NCI-H1436 (cell line): ENCODE measurements at places on chromosomes 6 and 20.

GRCh38 chr20:33622705-33623365 lies 39.3 kb upstream of the C20orf144 start:
- DNase-seq, result no peak

DNA sequence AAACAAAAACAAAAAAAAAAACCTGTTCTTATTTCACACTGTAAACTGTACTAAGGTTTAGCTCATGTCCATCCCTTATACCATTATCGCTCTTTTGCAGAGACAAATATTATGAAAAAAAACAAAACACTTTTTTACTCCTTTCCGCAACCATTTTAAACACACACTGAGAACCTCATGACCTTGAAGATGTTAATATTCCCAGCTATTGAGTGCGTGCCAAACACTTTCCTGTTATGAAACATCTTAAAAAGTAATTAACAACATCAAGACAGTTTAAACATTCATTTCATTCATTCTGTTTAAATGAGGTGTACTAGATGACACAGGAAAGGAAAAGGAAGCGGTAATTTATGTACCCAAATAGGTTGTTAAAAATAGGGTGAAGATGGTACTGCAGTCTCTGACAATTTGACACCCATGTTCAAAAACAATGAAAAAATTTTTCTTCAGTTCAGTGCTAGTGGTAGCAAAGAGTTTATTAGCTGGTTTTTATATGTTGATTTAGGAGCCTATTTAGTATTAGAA lies 3.9 kb upstream of the ARHGAP18 start:
- no peak for DNase-seq

DNA sequence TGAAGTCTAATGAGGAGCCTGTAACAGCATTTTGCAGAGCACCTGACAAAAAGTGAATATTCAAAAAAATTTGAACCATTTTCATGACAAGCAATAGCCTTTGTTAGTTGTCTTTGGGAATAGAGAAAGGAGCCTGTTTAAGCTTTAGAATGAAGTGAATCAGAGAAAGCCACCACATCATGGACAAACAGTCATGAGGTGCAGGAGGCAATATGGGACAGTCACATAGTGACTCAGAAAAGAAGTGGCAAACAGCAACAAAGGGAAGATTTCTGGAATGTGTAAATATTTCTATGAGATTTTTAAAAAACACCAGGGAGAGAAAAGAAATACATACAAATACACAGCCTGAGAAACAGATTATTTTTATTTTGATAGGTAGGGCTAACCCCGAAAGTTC lies 6.6 kb downstream of the KLHL31 start:
- DNase-seq, result no peak

GRCh38 chr20:18683839-18684238 lies 96.0 kb downstream of the DTD1 start:
- no peak for DNase-seq

DNA sequence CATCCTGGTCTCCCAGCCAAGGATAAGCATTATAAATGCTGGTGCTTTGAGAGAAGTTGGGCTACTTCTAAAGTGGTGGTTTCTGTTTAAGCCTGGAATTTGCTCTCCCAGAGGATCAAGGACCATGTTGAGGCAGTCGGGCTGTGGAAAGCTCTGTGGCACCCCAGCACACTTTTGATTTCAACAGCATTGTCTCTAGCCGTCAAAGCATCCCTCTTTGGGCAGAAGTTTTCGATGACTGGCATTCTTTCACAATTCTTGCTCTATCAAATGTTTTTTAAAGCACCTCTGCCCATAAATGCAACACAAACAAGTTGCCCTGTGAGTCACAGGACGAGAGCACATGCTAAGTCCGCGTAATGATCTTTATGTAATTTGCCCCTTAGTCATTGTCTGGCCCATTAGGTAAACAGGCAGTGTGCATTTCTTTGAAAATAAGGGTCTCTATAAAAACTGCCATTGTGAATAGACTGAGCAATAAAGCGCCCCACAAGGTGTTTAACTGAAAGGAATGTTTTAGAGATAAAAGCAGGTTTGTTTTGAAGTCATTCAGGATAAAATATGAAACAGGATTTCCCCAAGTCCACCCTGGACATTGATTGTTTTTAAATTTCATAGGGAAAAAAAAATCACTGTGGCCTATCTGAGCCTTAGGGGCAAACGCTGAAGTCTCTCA lies 44.7 kb upstream of the FOXQ1 start:
- DNase-seq, result no peak

- DNase-seq, result no peak
Measured at GRCh38 chr20:63293456-63293855, 470 bp downstream of the COL20A1 start.

- no peak for DNase-seq
Measured at GRCh38 chr6:47437592-47437991, 40.0 kb upstream of the CD2AP start.

GRCh38 chr20:40686893-40687292 lies 2.1 kb downstream of the MAFB start:
- DNase-seq, result no peak

- DNase-seq, result no peak
Measured at GRCh38 chr6:168530653-168531071, 89.7 kb downstream of the SMOC2 start.

DNA sequence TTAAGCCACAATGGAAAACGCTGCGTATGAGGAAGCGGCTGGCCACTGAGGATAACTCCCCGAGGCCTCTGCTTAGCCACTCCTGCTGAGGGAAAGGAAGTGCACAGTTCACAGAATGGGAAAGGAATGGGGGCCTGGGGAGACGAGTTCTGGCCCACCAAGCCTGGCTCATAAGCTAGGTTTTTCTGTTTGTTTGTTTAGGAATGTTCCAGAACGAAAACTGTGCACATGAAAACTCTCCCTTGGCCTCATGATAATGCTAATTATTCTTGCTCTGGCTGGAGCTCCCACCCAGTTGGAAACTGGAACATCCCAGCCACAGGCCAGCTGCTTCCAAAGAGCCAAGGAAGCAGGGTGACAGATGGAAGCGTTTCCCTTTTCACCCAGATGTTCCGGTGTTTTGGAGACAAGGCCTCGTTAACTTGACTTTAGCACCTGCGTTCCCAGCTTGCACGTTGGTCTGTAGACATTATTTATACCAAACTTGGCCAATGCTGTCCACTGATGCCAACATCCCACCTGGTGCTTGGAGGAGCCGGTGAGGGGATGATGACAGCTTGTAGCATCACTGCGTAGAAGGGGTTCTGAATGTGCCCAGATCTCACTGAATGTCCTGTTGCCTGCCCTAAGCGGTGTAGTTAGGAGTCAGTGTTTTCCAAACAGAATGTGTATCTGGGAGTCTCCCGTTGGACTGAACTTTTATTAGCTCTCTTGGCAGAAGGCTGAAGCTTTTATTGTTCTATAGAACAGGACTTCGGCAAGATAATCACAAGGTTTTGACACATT lies 34.5 kb downstream of the APCDD1L start:
- DNase-seq, result no peak

DNA sequence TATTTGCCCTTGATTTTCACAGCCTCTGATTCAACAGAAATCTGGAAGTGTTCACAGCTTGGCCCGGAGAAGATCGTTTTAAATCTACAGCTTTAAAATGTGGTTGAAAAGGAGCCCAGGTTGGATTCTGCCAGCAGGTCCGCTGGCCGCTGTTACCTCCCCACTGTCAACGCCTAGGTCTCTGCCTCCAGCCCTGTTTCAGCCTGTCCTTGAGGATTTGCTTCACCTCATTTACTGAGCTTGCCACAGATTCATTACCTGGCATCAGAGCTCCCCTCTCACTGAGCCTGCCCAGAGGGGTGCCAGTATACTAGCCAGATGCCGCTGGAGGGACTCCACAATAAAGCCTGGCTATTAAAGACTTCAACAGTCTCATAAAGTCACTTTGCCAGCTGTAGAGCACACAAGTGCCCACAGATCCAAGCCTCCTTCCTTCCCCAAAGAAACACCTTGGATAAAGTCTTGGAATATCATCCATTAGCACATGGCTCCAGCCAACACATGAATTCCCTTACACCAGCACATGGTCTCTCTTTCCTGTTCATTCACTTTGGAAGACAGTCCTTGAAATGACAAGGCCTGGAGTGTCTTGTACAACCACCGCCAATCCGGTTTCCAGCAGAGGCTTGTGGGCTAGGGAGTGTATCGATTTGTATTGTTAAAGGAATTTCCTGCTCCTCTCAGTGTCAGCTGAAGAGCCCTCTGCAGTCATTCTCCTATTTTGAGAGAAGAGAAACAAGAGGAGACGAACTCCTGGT lies 9.5 kb upstream of the NR2E1 start:
- no peak for DNase-seq

DNA sequence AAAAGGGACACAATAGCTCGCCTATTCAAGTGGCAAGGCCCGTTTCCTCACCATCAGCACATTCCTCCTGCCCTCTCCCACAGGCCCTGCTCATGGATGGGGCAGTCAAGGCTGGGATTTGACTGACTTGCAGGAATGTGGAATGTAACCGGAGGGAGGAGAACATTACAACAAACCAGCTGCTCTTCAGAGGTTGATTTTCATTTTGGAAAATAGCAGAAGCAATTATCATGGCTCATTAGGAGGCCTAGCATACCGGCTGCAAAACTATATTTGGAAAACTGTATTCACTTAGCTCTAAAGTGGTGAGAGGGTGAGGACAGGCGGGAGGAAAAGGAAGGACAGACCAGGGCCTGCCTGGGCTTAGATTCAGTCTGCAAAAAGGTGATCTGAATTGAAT lies 283.7 kb downstream of the CD83 start:
- DNase-seq, result no peak

GRCh38 chr6:14288910-14289309 lies 171.3 kb downstream of the CD83 start:
- DNase-seq, result no peak

GRCh38 chr20:19915111-19915798 lies 101.9 kb upstream of the NAA20 start:
- DNase-seq, result no peak

DNA sequence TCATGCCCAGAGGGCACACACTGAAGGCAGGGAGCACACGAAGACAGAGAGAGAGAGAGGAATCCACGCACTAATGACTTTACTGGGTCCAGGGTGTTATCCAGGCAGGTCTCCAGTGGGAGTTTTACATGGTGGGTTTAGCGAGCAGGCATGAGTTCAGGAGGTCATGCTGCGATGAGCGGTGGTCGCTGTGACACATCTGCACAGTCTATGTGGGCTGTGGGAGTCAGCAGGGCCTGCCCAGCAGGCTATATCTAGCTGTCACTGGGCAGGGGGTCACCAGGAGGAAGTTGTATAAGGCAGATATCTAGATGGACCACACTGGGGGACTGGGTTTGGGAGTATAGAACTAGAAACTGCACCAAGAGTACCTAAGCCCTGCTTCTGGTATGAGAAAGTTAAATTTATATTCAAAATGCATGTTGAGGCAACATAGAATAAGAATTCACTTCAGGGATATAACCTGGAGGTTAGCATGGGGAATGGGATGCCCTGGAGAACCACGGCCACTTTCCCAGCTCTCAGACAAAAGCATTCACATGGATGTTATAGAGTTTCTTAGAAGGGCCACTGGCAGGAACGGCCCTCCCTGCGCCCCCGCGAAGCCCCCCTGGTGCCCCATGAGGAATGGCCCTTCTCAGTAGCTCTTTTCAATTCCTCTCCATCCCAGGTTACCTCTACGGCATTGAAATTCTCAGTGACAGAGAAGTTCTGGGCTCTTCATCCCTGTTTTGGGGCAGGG lies 113.9 kb downstream of the RNF144B start:
- DNase-seq, result no peak

DNA sequence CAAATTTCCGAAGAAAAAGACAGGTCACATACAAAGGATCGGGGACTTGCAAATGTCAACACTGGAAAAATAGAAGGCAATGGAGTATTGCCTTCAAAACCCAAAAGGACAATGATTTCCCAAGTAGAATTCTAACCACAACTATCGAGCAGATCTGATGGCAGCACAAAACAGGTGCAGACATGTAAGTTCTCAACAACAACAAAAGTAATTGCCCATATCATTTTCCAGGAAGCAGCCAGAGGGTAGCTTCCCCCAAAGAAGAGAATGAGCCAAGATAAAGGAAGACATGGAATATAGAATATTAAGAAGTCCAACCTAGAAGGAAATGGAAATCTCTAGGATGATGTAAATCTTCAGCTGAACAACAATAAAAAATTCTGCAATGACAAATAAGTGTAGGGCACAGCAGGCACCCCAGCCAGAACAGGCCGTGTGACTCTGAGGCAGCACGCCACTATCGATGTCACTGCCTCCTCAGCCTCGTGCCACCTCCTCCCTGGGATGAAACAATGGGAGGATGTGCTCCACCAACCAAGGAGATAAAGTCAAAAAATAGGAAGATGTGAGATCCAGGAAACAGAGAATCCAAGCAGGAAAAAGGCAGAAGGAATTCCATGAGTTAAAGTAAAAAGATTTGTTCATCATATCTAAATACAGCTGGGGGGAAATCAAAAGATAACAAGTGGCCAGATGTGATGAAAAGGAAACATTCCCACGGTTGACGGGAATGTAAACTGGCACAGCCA lies 34.1 kb downstream of the SERPINB1 start:
- no peak for DNase-seq

DNA sequence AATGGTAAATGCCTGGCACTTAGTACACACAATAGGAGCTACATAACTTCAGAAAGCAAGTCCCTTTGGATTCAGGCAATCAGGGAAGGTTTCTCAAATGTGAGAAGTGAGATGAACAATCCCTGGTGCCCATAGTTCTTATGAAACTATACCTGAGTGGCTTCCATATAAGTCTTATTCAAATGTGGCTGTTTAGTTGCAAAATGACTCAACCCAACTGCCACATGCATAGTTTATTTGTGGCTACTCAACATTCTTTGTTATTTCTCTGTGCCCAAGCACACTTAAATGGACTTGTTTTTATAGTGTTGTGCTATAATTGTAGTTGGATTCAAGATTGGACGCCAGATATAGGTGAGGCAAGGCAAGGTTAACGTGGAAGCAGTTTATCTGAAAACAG lies 93.7 kb upstream of the ATXN1 start:
- no peak for DNase-seq

DNA sequence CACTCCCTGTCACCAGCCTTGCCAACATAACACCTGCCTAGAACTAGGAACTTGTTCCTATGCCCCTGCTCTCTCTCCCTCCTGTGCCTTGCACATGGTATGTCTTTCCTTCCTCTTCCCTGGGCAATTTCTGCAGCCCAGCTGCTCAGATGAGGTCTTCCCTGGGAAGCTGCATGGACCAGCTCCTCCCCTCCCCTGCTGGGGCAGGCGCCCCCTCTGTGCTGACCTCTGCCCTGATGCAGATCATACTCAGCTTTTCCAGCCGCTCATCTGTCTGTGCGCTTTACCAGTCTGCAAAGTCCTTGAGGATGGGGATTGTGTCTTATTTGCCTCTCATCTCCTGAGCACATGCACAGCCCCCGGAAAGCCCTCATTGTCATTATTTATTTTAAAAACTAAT lies 161.8 kb downstream of the SCML4 start:
- DNase-seq, result no peak

GRCh38 chr6:154247119-154247861 lies 109.3 kb downstream of the IPCEF1 start:
- no peak for DNase-seq

DNA sequence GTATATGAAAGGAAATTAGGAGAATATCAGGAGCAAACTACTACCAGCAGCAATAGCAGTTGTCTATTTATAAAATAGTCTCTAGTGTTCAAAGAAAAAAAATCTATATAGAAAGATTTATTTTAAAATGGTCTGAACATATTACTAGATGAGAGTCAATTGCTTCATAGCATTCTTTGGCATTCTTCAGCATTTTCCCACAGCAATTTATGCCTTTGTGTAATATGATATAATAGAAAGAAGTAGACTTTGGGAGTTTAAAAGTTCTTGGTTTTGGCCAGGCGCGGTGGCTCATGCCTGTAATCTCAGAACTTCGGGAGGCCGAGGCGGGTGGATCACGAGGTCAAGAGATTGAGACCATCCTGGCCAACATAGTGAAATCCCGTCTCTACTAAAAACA lies 157.0 kb upstream of the PLN start:
- no peak for DNase-seq
